ENCODE measurements at places on chromosomes 4 and X.

- no peak for DNase-seq
These were observed 1056.3 kb upstream of the IGFBP7 start for GRCh38 chr4:58166490-58166889.

DNA sequence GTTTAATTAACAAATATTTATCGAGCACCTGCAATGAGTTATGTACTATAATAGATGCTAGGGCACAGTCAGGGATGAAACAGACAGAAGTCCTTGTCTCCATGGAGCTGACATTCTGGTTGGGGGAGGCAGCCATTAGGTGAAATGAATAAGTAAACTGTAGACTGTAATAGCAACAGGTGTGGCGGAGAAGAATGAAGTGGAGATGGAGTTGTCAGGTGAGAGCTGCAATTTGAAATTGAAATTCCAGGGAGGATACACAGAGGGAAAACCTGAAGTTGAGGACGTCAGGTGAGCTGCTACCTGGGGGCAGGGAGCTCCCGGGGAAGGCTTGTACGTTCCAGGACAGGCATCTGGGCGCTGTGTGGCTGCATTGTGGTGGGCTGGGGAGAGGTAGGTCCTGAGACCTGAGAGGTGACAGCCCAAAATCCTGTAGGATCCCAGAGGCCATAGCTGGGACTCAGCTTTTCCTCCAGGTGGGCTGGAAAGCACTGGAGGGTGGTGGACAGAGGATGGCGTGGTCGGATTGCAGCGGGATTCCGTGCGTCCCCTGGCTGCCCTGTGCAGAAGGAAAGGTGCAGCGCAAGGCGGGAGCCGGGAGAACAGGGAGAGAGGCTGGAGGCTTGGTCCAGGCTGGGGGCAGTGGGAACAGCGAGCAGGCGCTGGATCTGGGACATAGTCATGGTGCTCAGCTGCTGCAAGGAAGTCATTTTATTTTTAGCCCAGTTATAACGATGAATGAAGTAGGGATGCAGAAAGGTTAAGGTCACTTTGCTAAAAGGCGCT lies 24.8 kb downstream of the CYTL1 start:
- DNase-seq = no peak

DNA sequence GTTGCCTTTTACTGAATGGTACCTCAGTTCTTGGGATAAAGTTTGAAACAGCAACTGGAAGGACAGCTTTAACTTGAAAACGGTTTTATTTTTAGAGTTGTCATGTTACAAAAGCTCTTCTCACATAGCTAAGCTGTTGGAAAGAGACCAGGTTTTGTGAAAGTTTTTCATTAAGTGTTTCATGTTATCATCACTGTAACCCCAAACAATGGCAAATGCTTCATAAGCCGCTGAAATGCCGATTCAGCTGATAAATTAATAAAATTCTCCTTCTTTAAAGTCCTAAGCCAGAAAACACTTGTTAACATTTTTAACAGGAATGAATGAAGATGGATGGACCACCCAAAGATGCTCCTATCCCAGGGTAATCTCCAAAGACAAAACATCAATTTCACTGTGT lies 76.1 kb upstream of the IRF2 start:
- no peak for DNase-seq

DNA sequence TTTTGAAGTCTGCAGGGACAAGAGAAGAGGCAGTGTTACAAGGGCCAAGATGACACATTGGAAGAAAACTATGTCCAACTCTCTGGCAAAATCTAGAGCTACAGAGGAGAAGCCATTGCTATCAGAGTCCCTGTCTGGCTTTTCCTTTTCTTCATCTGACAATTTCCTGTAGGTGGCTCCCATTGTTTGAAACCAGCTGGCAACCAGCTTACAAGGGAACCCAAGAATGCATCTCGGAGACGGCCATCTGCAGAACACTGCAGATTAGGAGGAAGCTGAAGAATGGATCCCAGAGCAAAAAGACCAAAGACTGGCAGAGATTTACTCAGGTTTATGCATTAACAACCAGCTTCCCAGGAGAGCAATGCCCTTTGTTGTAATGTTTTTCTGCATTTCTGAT lies 216.2 kb upstream of the CTSO start:
- no peak for DNase-seq

- DNase-seq = no peak
These were observed 330.8 kb upstream of the DKK2 start for GRCh38 chr4:107366900-107367299.

- DNase-seq = no peak
These were observed 54.4 kb downstream of the FAT1 start for GRCh38 chr4:186669159-186669731.

DNA sequence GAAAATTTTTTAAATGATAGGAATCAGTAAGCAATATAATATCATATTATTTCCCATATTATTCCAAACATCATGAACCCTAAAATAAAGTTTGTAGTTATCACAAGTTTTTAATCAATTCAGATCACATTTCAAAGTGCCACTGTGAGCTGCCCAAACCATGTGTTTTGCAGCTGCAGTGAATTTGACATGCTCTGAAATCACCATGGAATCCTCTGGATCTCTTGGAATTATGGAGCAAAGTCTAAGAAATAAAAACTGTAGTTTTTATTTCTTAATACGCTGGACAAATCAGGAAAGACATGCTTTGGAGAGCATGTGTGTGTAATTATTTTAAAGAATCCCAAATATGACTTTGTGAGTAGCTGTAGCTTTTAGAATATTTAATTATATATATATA lies 262.7 kb downstream of the ANKRD50 start:
- DNase-seq = no peak

GRCh38 chr4:147368948-147369347 lies 111.9 kb upstream of the EDNRA start:
- no peak for DNase-seq

DNA sequence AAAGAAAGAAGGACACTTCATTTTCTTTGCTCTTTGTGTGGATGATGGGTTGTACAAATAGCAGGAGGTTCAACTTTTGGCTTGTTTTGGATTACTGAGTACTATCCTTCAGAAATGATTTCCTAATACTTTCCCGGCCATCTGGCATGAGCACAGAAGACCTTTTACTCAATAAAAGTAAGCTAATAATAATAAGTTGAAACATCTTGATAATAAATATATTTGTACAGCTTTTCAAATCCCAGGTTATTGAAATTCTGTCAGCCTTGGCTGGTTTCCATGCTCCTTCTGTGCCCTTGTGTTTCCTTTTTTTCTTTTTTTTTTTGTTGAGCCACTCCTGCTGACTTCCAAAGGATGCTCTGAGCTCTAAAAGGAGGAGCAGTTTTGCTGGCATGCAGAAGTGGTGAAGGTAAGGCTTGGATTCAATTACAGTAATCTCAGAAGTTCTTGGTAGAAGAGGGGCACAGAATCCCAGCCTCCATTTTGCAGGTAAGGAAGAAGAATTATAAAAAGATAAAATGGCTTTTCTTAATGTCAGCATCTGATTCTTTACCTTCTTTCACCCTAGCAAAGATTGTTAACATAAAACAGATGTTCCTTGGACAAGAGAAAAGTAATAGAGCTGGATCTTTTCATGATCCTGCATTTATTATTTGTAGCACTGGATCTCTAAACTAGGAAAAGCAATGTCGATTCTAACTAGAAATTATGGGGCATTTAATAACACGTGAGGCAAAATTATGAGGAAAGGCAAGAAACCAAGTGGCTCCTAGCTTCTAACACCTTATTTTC lies 31.9 kb downstream of the REPS2 start:
- no peak for DNase-seq

DNA sequence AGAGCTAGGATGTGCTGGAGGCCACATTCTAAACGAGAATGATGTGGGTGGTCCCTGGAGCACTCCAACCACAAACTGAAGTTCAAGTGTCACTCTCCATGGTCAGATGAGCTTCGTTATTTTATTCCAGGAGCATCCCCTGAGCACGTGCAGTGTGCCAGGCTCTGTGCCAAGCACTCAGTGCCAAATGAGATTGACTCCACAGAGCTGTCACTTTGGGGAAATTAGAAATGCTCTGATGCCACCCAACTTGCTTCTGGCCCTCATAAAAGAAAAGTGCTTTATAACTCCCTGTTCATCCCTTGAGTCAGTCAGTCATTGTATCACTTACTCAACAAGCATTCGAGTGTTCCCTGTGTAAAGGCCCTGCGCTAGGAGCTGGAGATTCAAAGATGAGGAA lies 91.2 kb downstream of the RTL5 start:
- DNase-seq = no peak

- no peak for DNase-seq
These were observed 504.6 kb downstream of the IQCM start for GRCh38 chr4:149311076-149311475.

DNA sequence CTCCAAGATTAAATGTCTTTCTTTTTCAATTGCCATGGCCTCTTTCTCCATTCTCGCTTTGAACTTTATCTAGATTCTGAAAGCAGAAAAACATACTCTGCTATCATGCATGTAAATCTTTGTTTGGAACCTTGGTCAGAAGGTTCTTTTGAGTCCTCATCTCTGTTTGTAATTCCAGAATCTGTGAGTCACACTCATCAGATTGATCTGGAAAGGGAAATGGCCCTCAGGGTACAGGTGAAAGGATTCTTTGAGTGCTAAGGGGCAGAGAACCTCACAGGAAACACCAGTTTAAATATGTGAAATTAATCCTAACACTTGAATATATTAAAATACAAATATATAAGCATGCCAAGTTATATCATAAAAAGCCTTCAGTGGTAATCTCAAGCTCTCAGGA lies 211.0 kb upstream of the ADGRL3 start:
- DNase-seq = no peak

- DNase-seq = no peak
These were observed 45.6 kb upstream of the GRIA3 start for GRCh38 chrX:123138473-123138872.

GRCh38 chrX:22968494-22968893 lies 31.3 kb upstream of the DDX53 start:
- no peak for DNase-seq

GRCh38 chr4:42339935-42340406 lies 57.3 kb upstream of the SHISA3 start:
- no peak for DNase-seq

GRCh38 chrX:111170017-111170416 lies 74.0 kb downstream of the PAK3 start:
- no peak for DNase-seq

DNA sequence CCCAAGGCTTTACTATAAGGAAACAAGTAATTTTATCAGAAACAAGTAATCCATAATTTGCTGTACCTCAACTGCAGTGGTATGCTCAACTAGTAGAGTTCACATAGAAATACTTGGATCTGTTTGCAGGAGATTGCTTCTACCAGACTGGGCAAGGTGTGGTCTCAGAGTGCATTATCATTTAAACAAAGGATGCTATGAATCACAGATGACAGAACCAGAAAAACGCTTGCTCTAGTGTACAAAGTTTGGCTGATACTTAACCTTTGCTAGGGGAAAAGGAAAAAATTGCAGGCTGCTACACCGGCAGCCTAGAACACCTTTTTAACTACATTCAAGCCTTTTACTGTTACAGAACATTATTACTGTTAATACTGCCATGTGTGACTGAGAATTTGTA lies 97.1 kb downstream of the ENOX2 start:
- no peak for DNase-seq

GRCh38 chr4:41185614-41186592 lies 28.4 kb downstream of the APBB2 start:
- no peak for DNase-seq

- no peak for DNase-seq
These were observed 1124.1 kb downstream of the ADGRL3 start for GRCh38 chr4:62324215-62324614.

DNA sequence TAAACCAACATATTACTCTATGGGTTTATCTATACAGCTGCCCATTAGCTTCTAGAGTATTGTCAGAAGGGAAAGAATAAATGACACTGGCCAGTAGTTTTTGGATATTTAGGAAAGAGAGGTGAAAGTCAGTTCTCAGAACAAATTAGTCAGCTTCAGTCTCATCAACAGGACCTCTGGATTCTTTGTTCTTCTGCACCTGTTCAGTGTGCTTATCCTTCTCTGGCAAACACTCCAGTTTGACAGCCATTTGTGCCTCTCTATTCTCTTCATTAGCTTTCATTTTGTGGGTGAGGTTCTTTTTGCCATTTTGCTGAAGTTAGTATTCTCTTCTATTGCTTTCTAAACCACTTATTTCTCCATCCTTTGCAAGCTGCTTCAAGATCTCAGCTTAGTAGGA lies 107.0 kb downstream of the PCDH18 start:
- no peak for DNase-seq

- DNase-seq = no peak
These were observed 66.0 kb downstream of the UBE2K start for GRCh38 chr4:39763714-39764572.

DNA sequence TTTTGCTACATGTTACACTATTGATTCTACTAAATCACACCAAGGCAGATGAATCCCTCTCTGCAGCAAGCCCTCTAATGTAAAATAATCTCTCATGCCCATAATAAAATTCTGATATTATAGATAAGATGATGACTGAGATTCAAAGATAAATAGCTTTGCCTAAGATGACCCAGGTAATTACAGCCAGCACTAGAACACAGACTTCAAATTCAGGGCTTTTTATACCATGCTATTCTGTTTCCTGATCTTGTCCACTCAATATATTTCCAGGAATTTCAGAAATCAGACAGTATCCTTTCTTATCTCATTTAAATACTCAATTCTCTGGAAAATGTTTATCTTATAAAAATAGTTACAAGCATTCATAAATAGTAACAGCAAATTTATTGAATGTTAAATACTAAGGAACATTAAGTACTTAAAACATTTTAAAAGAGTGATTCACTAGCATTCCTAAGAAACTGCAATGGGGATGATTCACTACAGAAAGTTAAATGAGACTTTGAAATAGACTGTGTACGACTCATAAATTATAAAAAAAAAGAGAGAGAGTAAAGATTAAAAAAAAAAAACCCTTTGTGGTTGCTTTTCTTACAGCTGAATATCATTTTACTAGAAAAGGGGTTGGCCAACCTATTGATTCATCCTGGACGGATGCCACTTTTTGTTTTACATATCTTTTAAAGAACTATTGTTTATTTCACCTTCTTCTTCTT lies 45.8 kb upstream of the IL21 start:
- DNase-seq = no peak

GRCh38 chr4:69057620-69058409 lies 38.5 kb upstream of the UGT2B7 start:
- DNase-seq = no peak

GRCh38 chrX:109440475-109440874 lies 41.4 kb downstream of the GUCY2F start:
- DNase-seq = no peak

GRCh38 chr4:79869597-79870237 lies 203.3 kb downstream of the ANTXR2 start:
- DNase-seq = no peak

DNA sequence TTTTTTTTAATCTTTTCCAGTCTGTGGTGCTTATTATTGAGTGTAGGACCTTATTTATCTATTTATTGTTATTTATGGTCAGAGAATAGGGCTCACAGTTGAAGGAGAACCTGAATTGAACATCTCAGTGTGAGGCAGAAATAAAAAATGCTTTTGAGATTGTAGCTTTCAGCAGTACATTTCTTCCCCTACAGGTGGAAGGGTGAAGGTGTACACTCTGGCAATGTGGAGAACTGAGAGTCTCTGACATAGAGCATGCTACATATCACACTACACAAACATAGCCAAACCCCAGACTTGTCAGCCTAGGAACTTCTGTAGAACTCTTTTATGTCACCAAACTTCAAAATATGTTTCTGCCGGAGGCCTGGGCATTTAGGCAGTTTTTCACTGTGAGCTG lies 140.2 kb downstream of the STIM2 start:
- DNase-seq = no peak

- no peak for DNase-seq
These were observed 161.7 kb downstream of the RASL11B start for GRCh38 chr4:53023677-53024299.

GRCh38 chrX:54358424-54359211 lies 772 bp upstream of the WNK3 start:
- DNase-seq = no peak

Data from cortex of kidney (tissue), 1 donor.